ENCODE measurements at places on chromosomes 6 and 20.

GRCh38 chr6:17470202-17470937 is 77.0 kb downstream of the CAP2 start:
- no peak for DNase-seq

GRCh38 chr20:16802652-16802935 is 54.4 kb downstream of the OTOR start:
- no peak for DNase-seq

- DNase-seq, result peak; percentile 20
Observed at GRCh38 chr6:76264468-76264867, 192.0 kb upstream of the IMPG1 start.

- no peak for DNase-seq
Observed at GRCh38 chr6:92608751-92609150, 810.6 kb downstream of the EPHA7 start.

DNA sequence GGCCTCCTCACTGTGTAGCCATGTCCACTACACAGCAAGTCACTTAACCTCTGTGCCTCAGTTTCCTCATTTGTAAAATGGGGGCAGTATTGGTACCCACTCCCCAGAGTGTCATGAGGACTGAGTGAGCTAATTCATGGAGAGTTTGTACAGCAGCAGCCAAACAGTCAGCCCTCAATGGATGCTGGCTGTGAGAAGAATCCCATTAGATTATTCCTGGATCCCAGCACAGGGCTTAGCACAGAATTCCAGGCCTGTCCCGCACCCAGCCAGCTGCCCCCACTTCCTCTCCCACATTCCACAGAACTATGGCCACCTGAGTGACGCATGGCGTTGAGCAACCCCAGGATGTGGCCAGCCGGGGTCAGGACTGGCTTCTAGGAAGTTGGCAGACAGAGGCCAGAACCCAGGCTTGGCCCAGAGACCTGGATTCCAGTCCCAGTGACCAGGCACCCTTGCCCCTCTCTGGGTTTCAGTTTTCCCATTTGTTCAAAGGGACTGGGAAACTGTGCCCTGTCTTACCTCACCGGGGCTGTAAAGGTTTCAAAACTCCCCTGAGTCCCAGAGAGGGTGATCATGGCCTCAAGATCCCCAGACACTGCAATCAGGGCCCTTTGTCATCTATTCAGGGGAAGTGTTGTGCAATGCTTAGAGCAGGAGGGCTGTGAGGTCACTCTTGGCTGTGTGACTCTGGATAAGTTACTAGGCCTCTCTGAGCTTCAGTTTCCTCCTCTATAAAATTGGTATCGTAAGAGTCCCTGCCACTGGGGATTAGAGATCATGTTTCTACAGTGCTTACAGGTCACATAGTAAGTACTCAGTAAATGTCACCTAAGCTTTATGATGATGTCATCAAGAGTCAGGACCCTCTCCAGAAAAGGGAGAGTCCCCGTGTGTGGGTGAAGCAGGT is 3.0 kb upstream of the TGM2 start:
- DNase-seq, result peak; percentile 97

DNA sequence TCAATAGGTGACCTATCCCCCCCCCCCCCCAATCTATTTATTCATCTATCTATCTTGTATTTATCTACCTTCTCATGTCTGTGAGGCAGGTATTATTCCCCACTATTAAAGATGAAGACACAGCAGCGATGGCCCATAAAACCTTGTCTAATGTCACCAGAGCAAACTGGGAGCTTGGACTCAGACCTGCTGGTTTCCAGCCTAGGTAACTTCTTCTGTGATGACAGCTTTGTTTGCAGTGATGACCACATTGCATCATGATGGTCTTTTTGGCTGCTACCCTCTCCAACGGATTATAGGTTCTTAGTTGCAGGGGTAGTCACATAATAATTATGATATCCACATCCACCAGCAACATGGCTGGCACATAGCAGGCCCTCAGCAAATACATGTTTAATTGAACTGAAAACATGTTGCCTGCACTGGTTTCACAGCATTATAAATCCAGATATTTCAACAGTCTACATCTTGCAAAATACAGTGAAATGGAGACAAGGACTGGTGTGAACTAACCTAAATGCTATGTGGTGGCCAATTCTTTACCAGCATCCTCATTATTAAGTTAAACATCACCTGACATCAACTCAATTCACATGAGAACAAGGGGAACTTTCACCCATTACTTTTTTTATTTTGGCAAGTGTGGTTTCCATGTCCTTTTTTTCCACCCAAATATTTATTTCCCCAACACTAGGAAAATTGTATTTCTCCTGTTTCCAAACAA is 712.5 kb upstream of the NRSN1 start:
- DNase-seq, result no peak

DNA sequence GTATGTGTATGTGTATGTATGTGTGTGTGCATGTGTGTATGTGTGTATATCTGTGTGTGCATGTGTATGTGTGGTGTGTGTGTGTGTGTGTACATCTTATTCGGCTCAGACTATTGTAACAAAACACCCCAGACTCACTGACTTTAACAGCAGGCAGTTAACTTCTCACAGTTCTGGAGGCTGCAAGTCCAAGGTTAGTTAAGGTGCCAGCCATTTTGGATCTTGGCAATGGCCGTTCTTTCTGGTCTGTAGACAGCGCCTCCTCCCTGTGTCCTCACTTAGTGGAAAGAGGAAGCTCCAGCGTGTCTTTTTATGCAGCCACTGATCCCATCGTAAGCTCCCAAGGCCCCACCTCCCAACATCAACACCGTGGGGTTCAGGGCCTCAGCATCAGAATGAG is 128.3 kb upstream of the THBS2 start:
- no peak for DNase-seq

Measured in SW 1271 (cell line).